Daoy (cell line): ENCODE measurements at places on chromosomes 1 and 21. TPM values are rescaled to one million over a fixed set of nuclear protein-coding genes. Genes with fewer than 3 reads are reported as not detected.

The SYT11 gene
- total RNA-seq = 7.4 and 12.8 TPM in 2 replicates

The ARHGEF19 gene
- total RNA-seq = 2.4 and 4.2 TPM in 2 replicates

DNA sequence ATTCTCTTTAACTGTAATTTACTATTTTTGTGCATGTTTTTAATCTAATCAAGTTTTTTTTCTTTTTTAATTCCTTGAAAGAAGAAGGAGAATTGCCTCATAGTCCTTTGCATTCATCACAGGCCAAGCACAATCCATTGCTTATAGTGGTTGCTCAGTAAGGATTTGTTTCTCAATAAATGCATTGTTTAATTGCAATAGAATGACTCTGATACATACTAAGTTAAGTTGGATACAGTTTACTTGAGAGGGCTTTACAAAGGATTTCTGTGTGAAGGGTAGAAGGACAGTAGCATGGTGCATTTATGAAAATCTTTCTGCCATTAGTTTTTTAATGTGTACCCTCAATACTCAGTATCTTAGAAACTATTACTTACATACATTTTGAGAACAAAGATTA is 186.2 kb downstream of the LRRIQ3 start:
- DNase-seq = no peak

- DNase-seq = peak; percentile 17
These were observed 253.8 kb upstream of the HOOK1 start for GRCh38 chr1:59560807-59561450.

DNA sequence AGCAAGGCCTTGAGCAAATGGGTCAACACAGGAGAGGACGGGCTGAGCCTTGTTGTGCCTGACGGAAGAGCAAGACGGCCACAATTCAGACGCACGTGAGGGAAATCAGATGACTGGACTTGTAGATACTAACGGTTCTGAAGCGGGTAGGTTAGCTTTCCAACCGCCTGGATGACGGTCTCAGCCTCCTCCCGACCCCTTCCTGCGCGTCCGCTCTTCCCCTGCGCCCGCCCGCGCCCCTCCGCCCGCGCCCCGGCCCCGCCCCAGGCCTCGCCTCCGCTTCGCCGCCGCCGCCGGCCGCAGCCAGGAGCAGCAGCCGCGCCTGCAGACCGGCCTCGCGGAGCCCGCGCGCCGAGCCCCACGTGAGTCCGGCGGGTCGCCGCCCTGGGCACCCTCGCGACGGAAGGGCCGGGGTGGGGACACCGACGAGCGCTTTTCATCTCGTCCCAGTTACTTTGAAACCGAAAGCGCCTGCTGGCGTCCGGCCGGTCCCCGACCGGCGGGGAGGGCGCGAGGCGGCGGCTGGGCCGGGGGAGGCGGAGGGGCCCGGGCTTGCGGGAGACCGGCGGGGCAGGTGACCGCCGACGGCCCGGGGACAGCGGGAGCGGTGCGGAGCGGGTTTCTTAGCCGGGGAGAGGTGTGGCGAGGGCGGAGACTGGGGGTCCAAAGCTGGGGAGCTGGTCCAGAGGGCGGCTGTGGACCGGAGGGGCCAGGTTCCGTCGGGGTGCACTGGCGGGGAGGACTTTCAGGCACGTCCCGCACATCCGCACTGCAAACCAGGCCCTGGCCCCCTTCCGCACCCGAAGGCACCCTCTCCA is at the start of gene TRAF5:
TSS of gene TRAF5 (plus strand) at position 306 of the 818 bp plus-strand sequence. CDS start 26,407 bp downstream, outside the sequence.
- DNase-seq = peak; percentile 67

The MNDA gene
- total RNA-seq = not detected in 2 replicates

- no peak for DNase-seq
These were observed 21.8 kb upstream of the RIMKLA start for GRCh38 chr1:42358791-42359190.

The KAZN gene
- total RNA-seq = 6.3 and 6.7 TPM in 2 replicates

GRCh38 chr1:224647449-224647848 is 31.3 kb downstream of the CNIH3 start:
- no peak for DNase-seq

DNA sequence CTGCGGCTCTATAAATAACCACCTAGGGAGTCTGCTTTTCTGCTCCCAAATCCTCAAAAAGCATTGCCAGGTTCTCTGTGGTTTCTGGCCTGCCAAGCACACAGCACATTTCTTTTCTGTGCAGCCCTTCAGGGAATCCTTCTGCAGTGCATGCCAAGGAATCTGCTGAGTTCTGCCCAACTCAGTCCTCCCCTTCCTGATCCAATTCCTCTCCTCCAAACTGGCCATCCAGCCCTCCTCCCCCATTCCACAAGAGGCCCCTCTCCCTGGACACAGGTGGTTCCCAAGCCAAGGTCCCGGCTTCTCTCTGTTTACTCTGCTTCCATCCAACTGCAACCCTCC is 61.8 kb downstream of the HIVEP3 start:
- DNase-seq = no peak

GRCh38 chr1:42886800-42887199 is 40.4 kb downstream of the ZNF691 start:
- DNase-seq = no peak

The FRRS1 gene
- total RNA-seq = 9.4 and 9.8 TPM in 2 replicates

- peak; percentile 89 for DNase-seq
These were observed 176.5 kb downstream of the HIVEP3 start for GRCh38 chr1:41742219-41742618.

- no peak for DNase-seq
These were observed 121.7 kb downstream of the KIF26B start for GRCh38 chr1:245276445-245276844.

The ALX3 gene
- total RNA-seq = not detected in 2 replicates

The RSPH1 gene
- total RNA-seq = 0.23 and 0.80 TPM in 2 replicates

GRCh38 chr1:244327533-244327932 is 124.2 kb downstream of the ADSS2 start:
- no peak for DNase-seq

The ELAPOR1 gene
- total RNA-seq = 0.23 and 0.33 TPM in 2 replicates

GRCh38 chr1:56029319-56030003 is 549.9 kb downstream of the PLPP3 start:
- DNase-seq = no peak

GRCh38 chr1:87853576-87854351 is 525.1 kb downstream of the LMO4 start:
- no peak for DNase-seq

GRCh38 chr1:148355976-148356375 is 127.1 kb downstream of the PPIAL4G start:
- DNase-seq = no peak

The KRTAP21-1 gene
- total RNA-seq = not detected in 2 replicates
